ENCODE measurements at places on chromosomes 16 and 17.

DNA sequence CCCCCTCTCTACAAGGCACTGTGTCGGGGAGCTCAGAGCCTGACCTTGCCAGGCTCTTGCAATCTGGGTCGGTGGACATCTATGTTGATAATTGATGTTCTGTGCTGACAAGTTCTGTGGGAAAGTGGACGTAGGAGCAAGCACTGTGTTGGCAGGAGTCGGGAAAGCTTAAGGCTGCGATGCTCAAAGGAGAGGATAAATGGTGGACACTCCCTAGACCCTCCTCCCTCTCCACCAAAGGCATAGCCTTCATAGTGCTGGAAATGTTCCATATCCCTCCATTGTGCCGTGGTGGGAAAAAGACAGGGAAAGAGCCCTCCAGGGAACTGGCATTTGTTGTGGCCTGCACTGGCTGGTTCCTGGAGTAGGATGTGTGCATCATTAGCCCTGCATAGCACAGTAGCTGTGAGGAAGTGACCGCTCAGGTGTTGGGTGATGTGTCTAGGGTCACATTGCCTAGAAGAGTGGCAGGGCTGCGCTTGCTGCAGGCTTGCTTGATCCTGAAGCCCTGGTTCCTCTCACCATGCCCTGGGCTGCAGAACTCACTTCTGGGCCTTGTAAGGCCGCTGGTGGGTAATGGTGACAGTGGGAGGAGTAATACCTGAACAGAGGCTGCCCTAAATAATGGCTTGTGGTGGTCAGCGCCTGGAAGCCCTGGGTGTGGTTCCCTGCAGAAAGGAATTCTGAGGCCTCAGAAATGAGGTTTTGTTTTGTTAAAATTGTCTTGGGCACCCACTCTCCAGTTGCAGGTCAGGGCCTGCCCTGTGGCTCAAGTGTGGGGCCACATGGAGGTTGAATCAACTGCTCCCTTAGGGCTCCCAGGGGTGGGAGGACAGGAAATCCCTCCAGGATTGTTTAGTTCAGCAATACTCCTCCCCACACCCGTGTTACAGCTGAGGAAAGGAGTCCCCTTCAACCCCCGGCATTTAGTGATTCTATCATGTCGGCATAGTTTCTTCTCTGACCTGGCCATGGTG, 62.6 kb downstream of the KSR1 start:
- DNase-seq, result no peak

GRCh38 chr16:75012380-75013081, 13.7 kb downstream of the ZNRF1 start:
- no peak for DNase-seq

GRCh38 chr17:6492892-6493674, 48.8 kb downstream of the PIMREG start:
- no peak for DNase-seq

GRCh38 chr17:49209061-49209571, 1.3 kb downstream of the GNGT2 start:
- no peak for DNase-seq

DNA sequence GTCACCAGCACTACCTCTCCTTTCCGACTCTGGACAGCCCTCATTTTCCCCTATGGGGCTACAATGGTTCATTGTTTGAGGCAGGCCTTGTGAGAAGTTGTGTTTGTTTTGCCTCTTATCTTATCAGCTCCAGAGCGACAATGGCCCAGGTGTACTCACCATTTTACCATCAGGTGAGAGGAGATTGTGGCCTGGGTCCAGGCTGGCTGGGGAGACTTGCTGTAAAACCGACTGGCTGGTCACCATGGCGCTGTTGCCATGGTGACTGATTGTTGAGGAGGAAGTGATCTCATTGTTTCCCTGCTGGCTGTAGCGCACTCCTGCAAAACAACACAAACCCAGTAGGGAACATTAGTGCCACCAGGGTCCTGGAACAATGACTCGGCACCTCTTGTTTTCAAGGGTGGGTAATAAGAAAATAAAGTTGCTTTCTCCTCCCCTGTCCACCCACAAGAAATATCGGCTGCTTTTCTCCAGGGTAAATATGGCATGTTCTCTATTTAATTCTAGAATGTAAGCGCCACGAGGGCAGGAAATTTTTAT, 34.4 kb downstream of the HNF1B start:
- DNase-seq, result no peak

GRCh38 chr17:52420555-52421078, 262.1 kb upstream of the CA10 start:
- no peak for DNase-seq

GRCh38 chr16:21276090-21276489, 2.0 kb downstream of the CRYM start:
- no peak for DNase-seq

DNA sequence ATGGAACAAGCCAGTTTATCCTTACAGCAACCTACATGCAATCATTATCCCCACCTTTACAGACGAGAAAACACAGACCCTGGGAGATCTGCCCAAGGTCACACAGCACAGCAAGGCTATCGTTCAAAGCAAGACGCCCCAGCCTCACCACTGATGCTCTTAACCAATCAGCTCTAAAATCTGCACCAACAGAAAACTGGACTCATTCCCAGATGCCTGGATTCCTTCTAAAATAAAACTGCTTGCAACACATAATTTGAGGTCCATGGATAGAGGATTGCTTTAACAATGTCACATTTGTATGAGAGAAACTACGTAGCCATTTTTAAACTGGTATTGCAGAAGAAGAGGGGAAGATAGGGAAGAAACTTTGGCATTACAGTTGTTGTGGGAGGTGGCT, 6.8 kb downstream of the COTL1 start:
- no peak for DNase-seq

DNA sequence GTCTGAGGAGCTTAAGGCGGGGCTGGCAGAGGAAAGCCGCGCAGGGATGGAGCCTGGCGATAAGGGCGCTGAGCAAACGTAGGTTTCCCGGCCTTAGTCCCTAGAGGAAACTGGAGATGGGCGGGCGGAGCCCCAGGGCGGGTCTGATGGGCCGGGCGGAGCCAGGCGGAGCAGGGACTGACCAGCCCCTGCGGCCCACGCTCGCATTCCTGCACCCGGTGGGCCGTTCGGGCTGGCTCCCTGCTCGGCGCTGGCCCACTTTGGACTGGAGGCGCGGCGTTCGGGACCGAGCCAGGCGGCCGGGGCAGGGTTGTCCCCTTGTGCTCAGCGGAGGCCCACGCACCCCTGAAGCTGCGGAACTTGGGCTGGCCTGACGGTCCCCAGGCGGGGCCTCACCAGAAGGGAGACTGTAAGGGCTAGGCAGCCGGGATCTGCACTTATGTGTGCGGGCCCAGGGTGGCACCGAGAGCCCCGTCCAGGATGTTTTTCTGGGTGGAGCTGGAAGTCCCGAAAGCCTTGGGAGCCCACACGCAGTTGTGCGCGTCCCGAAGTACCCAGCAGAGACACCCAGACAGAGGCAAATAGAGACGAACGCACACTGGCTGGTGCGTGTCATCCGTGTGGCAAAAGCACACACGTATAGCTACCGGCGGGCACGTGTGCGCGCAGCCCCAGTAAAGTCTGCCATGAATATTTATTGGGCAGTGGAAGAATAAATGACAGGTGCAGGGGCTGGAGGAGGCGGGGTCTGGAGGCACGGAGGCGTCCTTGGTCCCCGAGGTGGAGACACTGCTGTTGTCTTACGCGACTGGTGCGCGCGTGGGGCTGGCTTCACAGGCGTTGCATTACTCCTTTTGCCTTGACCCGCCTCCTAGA, 1.4 kb downstream of the PYDC1 start:
- DNase-seq, result peak; percentile 49

- peak; percentile 94 for DNase-seq
Measured at GRCh38 chr17:7023576-7024401, 939 bp downstream of the BCL6B start.

GRCh38 chr16:29738514-29738913, 7.3 kb downstream of the C16orf54 start:
- DNase-seq, result no peak

DNA sequence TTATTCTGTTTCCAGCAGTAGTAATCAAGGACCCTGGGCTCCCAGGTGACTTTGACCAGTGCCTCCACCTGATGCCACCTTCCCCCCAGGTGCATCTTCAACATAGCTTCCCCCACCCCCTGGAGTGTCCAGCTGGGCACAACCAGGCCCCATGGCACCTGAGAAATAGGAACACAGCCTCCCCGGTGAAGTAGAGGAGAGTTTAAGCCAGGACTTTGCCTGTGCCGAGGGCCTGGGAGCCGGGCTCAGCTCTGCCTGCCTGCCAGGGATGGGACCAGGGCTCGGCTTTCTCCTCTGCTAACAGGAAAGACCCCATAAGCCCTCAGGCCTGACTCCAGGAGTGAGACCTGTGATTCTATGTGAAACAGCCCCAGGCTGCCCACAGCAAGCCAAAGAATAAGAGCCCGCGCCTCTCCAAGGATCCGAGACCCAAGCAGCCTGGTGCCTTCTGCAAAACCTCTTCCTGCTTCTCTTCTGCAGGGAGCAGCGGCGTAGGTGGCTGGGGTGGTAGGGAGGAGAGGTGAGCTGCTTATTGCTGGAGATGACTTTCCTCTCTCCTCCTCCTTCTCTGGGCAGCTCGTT, 16.4 kb upstream of the RBFOX3 start:
- no peak for DNase-seq

DNA sequence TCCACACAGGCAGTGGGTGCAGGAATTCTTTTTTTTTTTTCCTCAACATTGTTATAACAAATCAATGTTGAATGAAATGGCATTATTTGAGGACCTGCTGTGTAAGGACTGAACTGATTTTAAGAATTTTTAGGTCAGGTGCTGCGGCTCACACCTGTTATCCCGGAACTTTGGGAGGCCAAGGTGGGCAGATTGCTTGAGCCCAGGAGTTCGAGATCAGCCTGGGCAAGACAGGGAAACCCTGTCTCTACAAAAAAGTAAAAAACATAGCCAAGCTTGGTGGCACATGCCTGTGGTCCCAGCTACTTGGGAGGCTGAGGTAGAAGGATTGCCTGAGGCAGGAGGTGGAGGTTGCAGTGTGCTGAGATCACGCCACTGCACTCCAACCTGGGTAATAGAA, 12.4 kb downstream of the MPRIP start:
- no peak for DNase-seq

DNA sequence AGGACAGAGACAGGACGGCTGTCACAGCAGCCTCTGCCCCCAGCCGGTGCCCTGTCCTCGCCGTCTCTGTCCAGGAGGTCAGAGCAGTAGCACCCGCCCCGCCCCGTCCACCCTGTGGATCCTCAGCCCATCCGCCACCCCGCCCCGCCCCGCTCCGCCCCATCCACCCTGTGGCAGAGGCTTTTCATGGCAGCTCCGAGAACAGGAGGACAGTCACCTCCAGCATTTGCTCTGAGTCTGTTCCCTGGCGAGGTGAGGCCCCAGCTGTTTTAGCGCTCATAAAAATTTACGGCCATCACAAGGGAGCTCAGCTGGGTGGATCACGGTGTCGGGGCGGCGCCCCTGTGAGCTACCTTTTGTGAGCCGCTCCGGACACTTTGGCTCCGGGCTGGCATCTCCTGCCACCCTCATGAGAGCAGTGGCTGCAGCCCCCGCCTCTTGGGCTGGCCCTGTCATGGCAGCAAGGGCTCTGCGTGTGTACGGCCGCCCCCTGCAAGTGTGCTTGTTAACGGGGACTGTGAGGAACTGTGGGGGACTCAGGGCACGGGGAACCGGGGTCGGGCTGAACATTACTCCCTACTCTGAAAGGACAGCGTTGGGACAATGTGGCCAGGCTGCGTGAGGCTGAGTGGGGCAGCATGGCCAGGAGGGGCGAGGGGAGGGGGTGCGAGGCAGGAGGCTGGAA, 32.3 kb upstream of the GNG13 start:
- no peak for DNase-seq

GRCh38 chr16:58495521-58496331, 4.2 kb upstream of the NDRG4 start:
- DNase-seq, result peak; percentile 66

GRCh38 chr17:57678393-57678792, 66.7 kb downstream of the CCDC182 start:
- DNase-seq, result no peak

- no peak for DNase-seq
Measured at GRCh38 chr16:82242201-82242600, 72.2 kb upstream of the MPHOSPH6 start.

DNA sequence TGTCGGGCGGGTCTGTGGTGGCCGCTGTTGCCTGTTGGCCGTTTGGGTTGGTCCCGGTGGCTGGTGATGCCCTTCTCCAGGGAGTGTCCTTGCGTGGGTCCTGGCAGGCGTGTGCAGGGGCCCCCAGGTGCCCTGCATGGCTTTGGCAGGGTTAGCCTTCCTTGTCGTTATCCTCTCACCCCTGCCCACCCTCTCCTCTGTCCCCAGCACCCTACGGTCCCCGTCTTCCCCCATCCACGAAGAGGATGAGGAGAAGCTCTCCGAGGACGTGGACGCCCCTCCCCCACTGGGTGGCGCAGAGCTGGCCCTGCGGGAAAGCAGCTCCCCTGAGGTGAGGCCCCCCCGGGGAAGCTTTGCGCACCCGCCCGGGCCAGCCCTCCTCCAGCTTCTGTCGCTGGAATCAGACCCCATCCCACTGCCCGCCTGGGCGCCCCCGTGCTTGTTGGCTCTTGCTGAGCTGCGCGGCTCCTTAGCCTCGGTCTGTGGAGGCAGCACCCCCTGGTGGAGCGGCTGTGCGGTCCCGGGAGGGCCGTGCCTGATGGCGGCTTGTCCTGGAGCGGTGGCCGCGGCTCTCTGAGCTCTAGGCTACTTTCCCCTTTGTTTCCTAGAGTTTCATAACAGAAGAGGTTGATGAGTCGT, 10.6 kb upstream of the NUDT16L1 start:
- DNase-seq, result peak; percentile 18

GRCh38 chr17:81517339-81518112, 4.9 kb upstream of the ACTG1 start:
- DNase-seq, result no peak

GRCh38 chr17:37527249-37527851, 37.7 kb downstream of the DUSP14 start:
- DNase-seq, result no peak

DNA sequence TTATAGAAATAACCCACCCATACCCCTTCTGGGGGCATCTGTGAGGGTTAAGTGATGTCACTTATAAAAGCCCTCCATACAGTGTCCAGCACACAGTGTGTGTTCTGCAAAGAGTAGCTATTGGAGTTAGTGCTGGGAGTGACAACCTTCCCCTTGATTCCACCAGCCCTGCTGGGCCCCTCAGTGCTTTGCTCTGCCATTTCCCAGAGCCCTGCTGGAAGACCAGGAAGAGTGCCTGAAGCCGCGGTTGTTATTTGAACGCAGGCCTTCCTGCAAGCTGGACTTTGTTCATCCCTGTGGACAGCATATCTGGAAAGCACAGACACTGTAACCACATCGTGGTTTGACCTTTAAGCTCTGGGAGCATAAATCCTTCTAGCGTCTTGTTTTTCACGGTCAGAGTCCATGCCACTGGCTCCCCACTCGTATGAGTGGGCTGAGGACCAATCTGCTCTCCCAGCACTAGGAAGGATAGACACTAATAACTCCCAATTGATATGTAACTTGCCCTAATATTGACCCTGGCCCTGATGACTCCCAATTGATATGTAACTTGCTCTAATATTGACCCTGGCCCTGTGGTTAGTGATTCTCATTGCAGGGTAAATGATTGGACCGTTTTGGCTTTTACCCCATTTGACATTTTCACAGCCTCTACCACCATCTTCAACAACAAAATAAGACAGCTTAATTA, 297.1 kb upstream of the MAF start:
- peak; percentile 6 for DNase-seq

GRCh38 chr17:40456396-40456951, 13.2 kb downstream of the IGFBP4 start:
- DNase-seq, result peak; percentile 66

Measured in heart right ventricle (tissue), 16 donors.